Kidney glomerular epithelial cell (primary cell): ENCODE measurements at places on chromosomes 2 and 18.

DNA sequence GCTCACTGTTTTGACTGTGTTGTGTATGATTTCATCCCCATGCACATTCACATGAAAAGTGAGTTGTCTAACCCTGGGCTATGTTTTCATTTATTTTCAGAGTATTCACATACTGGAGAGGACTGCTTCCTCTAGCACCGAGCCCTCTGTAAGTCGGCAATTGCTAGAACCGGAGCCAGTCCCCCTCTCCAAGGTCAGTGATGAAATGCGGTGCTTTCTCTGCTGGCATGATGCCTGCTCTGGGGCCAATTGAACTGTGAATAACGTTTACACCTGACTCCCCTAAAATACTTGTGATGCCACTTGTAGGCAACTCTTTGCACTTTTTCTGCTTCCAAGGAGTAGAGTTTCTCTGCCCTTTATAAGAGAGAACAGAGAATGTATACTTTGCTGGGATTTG lies 126.9 kb downstream of the PRKRA start:
- no peak for DNase-seq

- DNase-seq = no peak
Measured at GRCh38 chr2:9708683-9709538, 78.1 kb upstream of the YWHAQ start.

DNA sequence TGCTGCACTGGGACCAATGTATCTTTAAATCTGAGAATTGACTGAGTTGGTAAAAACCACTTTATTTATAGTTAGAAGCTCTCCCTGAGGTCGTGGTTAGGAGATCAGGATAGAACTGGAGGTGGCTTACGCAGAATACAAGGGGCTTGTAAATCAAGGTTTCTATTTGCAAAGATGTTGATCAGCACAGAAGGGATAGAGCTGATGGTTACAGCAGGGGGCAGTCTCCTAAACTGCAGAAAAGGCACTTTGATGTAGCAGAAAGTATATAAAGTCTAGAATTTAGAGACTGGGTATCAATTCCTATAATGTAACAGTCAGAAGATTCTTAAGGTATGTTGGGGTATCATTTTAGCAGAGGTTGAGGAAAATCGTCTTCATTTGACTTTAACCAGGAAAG lies 25.2 kb upstream of the ACVR1 start:
- no peak for DNase-seq

DNA sequence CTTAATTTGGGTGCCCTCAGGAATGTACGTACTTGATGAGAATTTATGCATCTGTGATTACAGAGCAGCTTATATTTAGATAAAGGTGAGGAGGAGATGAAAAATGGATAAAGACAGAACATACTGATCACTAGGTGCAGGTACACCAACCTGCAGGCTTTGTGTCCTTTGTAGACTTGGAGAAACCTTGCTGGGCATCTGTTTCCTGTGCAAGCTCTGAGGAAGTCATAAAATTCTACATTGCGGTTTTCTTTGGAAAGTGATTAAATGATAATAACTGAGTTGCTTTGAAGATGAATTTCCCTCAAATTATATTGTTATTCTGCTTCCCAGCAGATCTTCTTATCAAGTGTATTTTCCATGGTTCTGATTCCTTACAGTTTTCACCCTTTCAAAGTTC lies 7.7 kb downstream of the RAB27B start:
- no peak for DNase-seq

- peak; percentile 0 for DNase-seq
Measured at GRCh38 chr2:38499548-38500282, 103.0 kb downstream of the HNRNPLL start.

DNA sequence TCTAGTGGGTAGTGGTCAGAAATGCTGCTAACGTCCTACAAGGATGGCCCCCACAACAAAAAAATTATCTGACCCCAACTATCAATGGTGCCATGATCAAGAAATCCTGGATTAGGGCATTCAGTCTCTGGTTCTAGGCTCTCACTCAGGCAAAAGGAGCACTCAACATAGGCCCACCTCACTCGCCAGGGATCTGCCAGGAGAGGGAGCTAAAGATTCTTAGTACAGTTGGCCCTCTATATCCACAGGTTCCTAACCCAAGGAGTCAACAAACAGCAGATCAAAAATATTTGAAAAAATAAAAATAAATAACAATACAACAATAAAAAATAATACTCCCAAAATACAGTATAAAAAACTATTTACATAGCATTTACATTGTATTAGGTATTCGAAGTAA lies 10.0 kb downstream of the SLC4A5 start:
- DNase-seq = peak; percentile 8

GRCh38 chr2:237209885-237210284 lies 124.2 kb downstream of the COPS8 start:
- DNase-seq = no peak

GRCh38 chr2:118498943-118499342 lies 348.5 kb downstream of the EN1 start:
- no peak for DNase-seq

- DNase-seq = no peak
Measured at GRCh38 chr2:223180463-223180862, 128.5 kb downstream of the KCNE4 start.

GRCh38 chr2:222693837-222694236 lies 22.4 kb downstream of the MOGAT1 start:
- DNase-seq = peak; percentile 3
